ENCODE measurements at places on chromosomes 5 and 9.
A peak's percentile ranks its signal among the peaks of the same experiment; 100 is the strongest.

DNA sequence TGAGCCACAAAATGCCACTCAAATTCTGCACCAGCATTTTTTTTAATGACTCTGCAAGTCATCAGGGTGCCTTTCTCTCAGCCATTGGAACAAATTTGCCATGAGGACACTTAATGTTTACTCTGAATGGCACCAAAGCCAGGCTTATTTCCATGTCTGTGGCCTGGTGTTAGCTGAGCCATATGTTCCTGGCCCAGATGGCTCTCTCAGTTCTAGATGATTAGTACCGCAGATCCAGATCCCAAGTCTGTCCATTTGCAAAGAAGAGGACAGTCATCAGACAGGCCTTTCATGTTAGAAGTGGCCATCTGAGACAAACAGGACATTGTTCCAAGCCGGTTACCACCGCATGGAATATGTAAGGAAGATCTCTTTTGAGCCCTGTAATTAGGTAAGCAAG, 70.3 kb downstream of the INSYN2B start:
- no peak for DNase-seq

- DNase-seq: no peak
Measured at GRCh38 chr5:32572778-32573480, 12.4 kb upstream of the SUB1 start.

DNA sequence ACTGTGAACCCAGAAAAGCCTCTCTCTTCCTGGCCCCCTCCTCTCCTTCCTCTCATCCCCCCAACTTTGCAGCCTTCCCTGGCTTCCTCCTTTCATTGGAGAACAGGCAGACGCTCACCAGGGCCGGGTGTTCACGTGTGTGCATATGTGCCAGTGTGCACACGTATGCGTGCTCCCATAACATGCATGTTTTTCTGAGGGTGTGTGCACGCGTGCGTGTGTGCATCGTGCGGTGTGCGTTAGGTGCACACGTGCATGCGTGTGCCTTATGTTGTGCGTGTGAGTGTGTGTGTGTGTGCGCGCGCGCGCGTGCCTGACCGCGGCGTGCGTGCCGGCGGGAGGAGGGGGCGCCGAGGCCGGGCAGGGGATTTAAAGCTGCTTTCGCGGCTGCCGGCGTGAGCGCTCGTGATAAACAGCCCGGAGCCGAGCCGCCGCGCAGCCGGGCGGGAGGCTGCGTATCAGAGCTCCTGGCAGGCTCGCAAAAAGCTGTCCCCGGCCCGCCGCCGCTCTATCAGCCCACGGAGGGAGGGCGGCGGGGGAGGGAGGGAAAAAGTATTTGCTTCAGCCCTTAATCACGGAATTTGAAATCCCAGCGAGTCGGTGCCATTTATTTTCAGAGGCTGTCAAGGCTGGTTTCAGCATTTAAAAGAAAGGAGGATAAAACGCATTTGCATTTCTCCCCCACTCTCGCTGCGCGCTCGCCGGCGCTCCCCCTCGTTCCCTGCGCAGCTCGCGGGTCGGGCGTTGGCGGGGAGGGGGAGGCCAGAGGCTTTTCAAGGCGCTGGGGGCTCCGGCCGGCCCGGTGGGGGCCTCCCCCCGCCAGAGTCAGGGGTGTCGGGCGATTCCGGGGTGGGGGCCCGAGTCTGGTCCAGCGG, 183.9 kb downstream of the C9orf50 start:
- DNase-seq: peak; percentile 78

DNA sequence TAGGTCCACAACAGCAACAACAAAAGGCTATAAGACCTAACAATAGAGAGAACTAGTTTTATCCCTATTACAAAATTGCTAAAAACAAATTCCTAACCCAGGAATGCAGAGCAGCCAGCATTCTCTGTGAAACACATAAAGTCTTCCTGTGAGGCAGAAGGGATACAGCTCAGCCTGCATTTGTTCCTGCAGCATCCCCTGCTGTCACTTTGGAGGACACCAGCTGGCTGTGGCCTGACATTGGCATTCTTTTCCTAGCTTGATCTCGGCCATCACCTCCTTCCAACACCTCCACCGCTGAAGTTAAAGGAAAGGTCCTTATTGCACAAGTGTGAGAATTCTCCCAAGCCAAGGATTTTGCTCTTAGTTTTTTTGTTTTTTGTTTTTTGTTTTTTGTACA, 186.1 kb downstream of the SNCAIP start:
- DNase-seq: peak; percentile 13

- DNase-seq: no peak
Measured at GRCh38 chr5:124713595-124713994, 32.8 kb downstream of the ZNF608 start.

GRCh38 chr5:59562756-59563389, 330.7 kb downstream of the PDE4D start:
- peak; percentile 97 for DNase-seq

DNA sequence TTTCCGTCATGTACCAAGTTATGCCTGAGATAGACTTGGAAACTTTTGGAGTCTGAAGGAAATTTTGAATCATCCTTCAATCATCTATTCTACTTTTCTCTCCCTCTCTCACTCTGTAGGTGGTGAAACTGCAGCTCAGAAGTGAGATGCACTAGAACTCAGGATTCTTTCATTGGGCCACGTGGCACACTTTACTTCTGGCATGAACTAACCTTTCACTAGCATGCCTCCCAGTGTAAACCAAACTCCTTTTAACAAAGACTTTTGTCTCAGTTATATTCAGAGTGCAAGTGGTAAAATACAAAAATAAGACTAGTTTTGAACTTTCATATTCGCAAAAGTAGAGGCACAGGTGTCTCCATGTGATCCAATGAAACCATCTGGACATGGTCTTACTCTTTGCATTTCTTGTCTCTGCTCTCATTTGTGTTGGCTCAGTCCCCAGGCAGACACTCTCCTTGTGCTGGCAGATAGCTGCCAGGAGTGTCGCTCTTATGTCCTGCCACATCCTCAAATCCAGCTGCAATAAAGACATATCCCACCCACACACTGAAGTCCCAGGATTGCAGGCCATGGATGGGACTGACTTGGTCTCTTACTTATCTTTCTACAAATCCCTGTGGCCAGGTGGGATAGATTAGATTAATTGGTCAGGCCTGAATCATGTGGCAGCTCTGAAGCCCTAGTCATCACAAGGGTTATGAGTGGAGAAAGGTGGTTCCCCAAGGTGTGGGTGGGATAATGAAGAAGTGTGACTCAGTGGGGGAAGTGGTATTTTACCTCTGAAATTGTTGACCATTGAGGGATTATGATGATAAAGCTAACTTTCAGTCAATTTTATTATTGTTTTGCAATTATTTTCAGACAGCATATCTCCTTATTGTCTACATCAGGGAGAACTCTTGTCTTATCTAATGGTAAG, 267.5 kb downstream of the GABRB2 start:
- DNase-seq: no peak

DNA sequence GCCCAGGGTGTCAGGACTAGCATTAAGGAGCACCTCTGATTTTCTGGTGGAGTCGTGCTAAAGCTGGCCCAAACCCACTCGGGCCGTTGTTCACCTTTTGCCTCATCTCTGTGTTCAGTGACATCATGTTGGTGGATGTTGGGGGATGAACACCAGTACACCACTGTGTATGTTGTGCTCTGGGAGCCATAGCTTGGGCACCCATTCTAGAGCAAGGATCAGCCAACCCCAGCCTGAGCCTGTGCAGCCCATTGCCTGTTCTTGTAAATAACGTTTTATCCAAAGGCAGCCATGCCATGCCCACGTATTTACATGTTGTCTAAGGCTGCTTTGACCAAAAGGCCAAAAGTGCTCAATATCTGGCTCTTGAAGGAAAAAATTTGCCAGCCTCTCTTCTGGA, 245.6 kb downstream of the FANCC start:
- DNase-seq: no peak

DNA sequence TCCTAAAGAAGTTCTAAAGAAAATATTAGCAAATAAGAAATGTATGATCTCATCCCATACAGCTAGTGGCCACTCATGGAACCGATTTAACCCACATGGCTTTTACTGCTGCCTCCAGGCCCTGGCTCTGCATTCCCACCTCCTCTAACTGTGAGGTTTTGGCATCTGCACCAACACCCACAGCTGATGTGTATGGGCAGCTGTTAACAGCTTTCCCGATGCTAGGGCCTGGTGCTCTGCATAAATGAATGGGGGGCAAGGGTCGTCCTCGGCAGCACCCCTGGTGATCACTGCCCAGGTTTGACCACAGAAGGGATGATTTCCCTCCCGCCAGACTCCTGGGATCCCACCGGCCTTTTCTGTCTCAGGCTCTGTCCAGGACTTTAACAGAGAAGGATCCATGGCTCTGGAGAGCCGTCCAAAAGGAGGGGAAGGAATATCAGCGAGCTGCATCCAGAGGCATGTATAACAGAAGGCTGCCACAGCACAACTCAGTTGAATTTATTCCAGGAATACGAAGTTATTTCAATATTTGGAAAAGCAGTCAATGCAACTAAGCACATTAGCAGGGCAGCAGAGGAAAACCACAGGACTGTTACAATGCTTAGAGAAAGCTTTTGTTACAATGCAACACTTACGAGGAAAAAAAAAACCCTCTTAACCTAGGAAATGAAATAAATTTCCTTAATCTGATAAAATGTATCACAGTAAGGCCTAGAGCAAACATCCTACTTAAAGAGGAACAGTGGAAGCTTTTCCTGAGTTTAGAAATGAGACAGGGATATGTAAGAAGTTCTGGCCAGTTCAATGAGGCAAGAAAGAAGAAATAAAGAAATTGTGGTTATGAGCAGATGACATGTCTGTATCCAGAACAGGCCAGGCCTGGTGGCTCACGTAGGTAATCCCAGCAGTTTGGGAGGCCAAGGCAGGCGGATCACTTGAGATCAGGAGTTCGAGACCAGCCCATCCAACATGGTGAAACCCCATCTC, 63.1 kb downstream of the NACC2 start:
- DNase-seq: no peak

DNA sequence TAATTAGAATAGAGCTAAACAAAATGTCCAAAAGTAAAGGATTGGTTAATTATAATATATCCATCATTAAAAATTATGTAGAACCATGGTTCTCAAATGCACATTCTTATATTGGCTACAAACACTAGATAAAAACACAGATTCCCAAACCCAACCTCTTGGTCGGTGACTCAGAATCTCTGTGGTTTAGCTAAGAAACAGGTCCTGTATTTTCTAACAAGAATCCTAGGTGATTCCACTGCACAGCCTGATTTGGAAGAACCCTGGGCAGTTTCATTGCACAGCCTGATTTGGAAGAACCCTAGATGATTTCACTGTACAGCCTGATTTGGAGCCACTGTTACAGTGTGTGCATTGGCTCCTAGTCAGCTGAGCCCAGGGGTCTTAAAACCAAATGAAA, 67.9 kb downstream of the KIAA1958 start:
- no peak for DNase-seq
